CD4-positive, alpha-beta T cell treated with Interleukin-6 for 4 hours (primary cell): ENCODE measurements at places on chromosomes 3 and 15.

DNA sequence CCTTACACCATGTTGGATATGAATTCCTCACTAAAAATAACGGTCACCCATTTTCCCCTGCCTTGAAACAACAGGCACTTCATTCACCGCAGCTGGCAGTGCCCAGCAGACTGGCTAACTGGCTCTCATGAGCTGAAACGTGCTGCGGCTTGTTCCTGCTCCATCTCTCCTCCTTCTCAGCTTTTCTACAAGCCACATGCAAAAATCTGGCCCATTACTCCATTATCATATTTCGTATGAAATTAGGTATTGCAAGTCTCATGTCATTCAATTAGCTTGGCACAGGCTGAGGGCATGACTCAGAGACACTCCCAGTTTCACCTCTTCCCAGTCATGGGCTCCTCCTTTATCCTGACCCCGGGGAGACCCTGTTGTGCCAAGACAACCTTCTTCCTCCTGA is 60.0 kb downstream of the MAGEF1 start:
- DNase-seq = no peak

DNA sequence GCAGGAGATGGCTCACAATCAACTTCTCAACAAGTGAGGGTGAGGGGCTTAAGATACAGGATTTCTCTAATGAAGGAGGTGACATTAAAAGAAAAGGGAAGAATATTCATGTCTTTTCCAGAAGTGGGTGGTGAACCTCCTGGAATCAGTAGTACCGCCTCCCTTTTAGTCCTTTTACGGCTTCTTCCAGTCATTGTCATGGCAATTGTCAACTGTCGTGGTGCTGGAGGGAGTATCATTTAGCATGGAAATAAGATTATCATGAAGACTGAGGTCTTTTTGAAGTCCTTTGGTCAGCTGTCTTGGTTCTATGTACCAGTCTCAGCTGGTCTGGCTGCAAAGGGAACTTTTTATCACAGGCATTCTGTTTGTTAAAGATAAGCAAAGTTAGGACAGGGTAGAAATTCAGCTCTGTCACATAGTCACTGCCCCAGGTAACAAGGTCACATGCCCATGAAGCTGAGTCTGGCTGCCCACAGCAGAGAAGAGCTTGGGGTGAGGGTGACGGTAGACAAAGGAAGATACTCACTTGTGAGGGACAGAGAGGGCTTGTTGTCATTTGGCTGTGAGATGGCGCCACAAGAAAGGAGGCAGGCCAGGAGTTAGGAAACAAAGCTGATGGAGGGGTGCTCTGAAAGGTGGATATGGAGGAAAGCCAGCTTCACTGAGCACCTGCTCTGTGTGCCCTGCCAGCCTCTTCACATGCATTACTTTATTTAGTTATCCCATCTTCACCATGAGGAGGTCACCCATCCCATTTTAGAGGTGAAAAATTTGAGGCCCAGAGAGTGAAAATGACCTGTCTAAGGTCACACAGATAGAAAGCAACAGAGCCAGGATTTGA is 228.2 kb upstream of the TRIM42 start:
- no peak for DNase-seq

- DNase-seq = peak; percentile 10
Observed at GRCh38 chr15:64681424-64682024, 93.9 kb downstream of the RBPMS2 start.

- no peak for DNase-seq
Observed at GRCh38 chr15:89451846-89452245, 44.5 kb downstream of the RHCG start.

DNA sequence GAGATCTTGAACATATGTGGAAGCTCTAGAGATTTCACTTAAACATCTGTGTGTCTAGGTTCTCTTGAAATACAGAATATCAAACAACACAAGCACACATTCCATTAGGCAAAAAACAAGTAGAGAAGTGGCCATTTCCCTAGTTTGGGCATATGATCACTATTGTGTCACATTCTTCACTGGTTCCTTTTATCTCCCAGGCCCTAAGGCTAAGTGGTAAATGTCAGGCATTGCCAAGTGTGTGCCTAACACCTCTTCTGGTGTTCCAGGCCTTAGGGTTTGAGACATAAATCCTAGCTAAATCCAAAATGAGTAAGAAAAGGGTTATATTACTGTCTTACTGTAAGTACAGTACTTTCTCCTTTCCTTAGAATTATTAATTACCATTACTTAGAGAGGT is 880.1 kb downstream of the PDCD6IP start:
- no peak for DNase-seq

- DNase-seq = no peak
Observed at GRCh38 chr15:97875513-97876280, 84.8 kb upstream of the ARRDC4 start.

DNA sequence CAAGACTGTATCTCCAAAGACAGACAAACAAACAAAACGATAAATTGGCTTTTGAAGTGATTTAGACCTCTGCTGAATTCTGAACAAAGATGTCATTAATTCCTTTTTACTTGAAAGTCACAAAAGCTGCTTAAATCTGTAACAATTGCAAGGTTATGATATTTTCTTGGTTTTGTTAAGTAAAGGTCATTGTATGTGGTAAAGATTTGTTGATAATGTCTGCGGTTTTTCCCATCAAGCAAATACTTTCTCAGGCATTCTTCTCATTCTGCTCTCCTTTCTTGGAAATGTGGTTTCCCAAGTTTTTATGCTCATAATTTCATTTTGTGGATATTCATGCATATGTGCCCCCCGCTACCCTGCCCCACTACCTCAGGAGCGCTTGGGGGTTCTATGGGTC is 116.5 kb downstream of the SLMAP start:
- DNase-seq = no peak

GRCh38 chr3:97359977-97360376 is 404.6 kb upstream of the ARL6 start:
- DNase-seq = no peak

- DNase-seq = no peak
Observed at GRCh38 chr3:45623393-45623792, 28.8 kb downstream of the LIMD1 start.

DNA sequence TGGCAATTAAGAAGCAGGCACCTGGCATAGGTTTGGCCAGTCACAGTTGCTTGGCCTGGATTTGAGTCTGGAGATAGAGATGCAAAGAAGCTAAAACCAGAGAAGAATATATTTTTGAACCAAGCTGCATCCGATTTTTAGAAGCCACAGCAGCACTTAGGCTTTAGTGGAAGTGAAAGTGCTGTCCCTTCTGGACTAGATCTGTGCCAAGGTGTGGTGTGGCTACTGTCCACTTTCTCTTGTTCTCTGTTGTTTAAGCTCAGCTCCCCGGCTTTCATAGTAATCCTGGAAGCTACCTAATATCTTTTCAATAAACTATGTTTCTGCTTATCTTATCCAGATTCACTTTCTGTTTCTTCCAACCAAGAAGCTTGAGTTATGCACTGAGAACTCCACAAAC is 183.4 kb upstream of the THRB start:
- no peak for DNase-seq

- no peak for DNase-seq
Observed at GRCh38 chr3:69121950-69122349, 445 bp downstream of the LMOD3 start.

GRCh38 chr3:101643861-101644613 is 32.9 kb downstream of the ZBTB11 start:
- peak; percentile 37 for DNase-seq

- DNase-seq = no peak
Observed at GRCh38 chr3:1183320-1184048, 90.7 kb downstream of the CNTN6 start.

DNA sequence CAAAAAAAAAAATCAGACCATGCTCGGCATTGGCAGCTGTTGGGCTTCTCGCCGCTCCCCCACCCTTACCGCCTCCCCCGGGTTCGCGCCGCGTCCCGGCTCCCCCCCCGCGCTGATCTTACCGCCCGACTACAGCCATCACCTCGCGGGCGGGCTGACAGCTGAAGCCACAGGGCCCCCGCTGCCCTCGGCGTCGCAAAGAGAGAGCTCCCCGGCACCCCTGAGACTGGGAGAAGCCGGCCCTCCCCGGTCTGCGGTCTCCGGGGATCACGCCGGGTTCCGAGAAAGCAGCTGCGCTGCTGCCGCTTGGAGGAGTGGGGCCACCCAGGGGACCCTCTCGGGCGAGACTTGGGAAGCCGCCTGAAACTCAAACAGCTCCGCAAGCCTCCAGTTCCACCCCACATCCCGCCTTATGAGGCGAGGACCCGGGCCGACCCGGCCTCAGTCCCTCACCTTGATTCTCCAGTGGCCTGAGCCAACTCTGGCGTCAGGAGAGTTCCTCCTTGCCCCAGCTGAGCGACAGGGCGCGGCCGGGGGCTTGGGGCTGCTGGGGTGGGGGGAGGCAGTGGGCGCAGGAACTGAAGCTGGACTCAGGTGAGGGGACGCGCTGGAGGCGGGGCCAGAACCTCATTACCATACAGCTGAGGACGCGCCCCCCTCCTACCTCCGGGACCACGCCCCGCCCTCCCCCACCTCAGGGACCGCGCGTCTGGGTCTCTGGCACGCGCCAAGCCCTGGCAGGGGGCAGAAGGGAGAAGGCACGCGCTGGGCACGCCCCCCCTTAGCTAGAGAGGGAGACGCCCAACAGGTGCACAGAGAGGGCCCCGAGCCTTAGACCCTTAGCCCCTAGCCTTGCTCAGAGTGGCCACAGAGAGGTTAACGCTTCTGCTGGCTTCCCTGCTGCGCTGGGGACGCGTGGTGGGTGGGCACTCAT is 1.0 kb upstream of the DLL4 start:
- peak; percentile 43 for DNase-seq

DNA sequence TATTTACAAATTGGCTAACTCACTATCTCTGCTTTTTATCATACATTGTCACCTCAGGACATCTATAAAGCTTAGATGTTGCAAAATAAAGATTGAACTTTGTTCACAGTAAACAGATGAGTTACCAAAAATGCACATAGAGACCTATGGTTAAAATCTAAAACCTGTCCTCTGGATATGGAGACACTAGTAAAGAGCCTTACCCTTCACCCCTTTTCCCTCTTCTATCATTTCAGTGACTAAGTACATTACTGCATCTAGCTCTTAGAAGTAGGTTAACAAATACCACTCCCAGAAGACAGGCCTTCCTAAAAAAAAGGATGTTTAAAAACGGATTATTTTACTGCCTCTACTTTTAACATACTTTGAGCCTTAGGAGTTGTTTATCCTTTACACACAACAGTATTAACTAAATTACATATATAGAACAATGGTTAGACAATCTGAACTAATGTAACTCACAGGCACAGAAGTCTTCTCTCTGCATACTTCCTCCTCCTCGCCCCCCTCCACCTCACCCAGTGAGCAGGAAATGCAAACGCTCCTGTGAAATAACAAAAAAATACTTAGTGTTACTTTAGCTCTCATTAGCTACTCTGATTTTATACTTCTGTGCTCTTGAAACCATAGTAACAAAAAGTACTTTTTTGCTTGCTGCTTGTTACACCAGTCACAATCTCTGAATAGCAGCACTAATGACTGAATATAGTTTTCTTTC is 23.3 kb downstream of the IREB2 start:
- DNase-seq = peak; percentile 16

GRCh38 chr15:63698692-63699091 is 101.5 kb downstream of the FBXL22 start:
- DNase-seq = no peak

- DNase-seq = no peak
Observed at GRCh38 chr15:94239474-94239873, 8.1 kb downstream of the MCTP2 start.

- DNase-seq = no peak
Observed at GRCh38 chr3:104031598-104031997, 1335.1 kb upstream of the ALCAM start.

GRCh38 chr3:27614592-27614991 is 107.5 kb downstream of the EOMES start:
- no peak for DNase-seq

DNA sequence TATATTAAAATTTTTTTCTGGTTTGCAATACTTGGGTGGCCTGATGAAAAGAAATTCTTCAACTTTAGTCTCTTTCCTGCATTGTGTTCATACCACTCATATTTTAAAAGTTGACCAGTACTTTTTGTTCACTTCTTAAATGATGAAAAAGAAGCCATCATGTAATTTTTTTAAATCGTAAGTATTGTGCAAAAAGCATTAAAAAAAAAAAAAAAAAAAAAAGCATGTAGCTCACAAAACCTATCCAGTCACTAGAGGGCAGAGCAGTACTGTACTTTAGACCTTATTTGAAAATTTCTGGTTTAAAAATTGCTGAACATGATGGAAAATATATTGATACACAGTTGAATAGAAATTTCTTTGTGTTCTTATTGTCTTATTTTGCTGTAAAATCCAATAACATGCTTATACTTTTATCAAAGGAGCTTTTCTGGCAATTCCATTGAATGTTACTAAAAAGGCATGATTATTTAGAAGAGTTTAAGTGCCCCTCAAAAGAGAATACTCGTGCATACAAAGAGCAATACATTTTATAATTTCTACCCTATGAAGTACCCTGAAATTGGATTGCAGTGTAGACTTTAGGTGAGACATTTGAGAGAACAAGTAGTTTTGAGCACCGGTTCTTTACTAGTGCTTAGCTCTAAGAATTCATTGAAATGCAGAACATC is 137.7 kb downstream of the BBX start:
- DNase-seq = no peak

DNA sequence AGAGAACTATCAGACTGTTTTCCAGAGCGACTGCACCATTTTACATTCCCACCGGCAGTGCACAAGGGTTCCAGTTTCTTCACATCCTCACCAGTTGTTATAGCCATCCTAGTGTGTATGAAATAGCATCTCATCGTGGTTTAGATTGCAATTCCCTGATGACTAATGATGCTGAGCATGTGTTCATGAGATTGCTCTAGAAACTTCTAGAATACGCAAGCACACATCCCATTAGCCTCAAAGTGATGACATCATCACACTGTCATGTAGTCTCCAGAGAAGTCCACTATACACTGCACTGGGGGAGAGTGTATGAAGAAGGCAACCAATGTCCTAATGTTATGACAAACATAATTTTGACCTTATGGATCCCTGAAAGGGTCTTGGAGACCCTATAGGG is 30.1 kb downstream of the FBLN2 start:
- no peak for DNase-seq

- DNase-seq = no peak
Observed at GRCh38 chr3:49470714-49471420, 800 bp downstream of the DAG1 start.
